Left cardiac atrium (tissue), 4 donors: ENCODE measurements at places on chromosomes 7 and 10.

DNA sequence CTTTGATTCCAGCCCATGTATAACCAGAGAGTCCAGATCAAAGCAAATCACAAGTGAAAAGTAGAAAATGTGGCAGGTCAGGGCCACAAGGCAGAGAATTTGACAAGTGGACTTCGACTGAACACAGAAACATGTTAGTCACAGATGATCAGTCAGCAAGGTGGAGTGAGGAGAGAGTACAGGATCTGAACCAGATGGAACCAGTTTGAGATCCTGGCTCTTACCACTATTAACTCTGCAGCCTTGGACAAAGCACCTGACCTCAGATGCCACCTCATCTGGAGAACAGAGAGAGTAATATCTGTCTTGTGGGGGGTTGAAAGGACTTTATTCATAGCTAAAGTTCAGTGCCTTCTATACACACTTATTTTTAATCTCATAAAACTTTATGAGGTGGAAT is 4.4 kb downstream of the MRLN start:
- no peak for DNase-seq

- DNase-seq, result no peak
These were observed 116.5 kb downstream of the CCNY start for GRCh38 chr10:35452847-35453246.

DNA sequence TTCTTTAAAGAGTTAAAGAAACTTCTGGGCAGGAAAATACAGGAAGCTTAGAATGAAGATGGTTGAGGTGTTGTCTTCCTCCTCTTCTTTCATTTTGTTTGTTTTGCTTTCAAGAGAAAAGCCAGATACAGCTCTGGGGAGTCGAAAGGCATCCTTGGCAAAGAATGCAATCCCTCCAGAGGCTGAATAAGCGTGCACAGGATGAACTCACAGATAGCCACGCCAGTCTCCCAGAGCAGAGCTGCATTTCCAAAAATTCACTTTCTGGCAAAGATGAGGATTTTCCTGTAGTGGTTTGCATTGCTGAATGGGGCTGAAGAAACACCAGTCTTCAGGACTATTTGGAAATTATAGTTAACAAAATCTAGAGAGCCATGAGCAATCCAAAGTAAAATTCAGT is 336.4 kb downstream of the NRG3 start:
- DNase-seq, result peak; percentile 28

DNA sequence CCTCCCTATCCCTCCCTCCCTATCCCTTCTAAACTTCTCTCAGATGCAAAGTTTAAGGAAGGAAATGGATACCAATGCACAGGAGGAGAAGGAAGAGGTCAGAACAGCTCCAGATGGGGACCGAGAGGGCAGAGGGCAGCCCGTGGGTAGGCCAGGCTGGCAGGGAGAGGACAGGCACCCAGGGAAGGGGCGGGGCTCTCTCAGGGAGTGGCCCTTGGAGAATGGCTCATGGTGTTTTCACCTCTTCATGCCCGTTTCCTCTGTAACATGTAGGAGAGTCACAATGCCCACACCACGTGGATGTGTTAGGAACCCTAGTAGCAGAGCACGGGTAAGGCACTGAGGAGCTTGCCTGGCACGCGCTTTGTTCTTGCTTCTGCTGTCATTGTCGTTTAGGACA is 264.5 kb downstream of the CELF2 start:
- DNase-seq, result no peak

- no peak for DNase-seq
These were observed 1235.0 kb downstream of the XPNPEP1 start for GRCh38 chr10:108688314-108688713.

- no peak for DNase-seq
These were observed 246.3 kb downstream of the CDK14 start for GRCh38 chr7:90842430-90842788.

- no peak for DNase-seq
These were observed 716.9 kb downstream of the TYW1 start for GRCh38 chr7:67713451-67714056.

DNA sequence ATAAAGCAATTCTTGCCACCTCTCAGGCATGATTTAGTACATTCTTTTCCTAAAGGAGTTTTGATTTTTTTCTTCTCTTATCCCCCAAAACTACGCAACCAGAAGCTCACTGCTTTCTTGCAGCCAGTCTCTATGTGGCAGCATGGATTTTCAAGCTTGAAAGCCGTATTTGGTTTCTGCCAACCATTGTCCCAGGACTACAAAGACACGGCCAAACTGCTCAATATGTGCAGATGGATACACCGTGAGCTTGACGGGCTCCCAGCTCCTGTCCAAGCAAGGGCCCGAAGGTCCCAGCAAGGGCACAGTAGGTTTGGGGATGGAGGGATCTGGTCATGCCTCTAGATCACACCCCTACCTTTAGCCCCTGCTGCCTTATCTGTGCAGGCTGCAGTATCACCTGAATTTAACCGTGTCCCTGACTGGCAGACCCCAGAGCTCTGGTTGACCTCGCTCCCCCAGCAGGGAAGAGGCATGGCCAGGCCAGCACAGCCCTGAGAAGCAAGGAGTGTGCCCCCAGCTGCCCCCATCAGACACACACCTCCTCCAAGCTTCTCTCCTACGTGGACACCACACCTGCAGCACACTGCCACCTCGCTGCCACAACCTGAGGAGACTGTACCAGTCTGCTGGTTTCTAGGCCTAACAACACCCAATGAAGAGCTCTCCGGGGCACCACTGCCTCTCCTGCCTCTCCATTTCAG is 86.8 kb downstream of the COBL start:
- no peak for DNase-seq

- DNase-seq, result no peak
These were observed 200.3 kb upstream of the SVIL start for GRCh38 chr10:29835055-29835454.

GRCh38 chr7:82393076-82393839 is 50.3 kb downstream of the CACNA2D1 start:
- no peak for DNase-seq

DNA sequence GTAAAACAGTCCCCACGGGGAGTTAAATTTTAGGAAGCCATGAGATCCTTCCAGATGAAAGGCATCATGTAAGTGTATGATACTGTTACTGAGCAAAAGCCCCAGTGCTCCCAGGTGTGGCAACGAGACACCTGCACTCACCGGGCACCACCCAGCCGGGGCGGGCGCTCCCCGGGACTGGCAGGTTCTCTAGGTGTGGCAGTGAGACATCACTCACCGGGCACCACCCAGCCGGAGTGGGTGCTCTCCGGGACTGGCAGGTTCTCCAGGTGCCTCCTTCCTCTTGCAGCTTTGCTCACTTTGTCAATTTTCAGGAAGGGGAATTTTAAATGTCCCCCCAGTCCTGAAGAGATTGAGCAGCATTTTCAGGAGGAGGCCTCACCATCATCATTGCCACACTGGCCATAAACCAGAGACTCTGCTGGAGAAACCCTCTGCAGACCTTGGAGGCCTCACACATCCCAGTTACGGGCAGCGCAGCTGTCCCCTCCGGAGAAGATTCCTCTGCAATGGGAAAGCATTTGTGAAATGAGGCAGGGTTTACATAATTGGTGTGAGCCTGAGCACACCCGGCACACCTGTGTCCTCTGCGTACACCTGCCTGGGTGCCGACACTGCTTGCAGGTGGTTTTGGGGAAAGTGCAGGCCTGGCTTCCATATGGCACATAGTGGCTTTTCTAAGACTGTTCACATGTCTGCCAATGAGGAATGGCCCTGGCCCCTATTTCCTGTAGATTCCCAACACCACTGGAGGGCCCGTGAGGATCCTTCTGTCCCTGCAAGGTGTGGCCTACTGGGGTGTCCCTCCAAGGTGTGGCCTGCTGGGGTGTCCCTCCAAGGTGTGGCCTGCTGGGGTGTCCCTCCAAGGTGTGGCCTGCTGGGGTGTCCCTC is 191.4 kb downstream of the EBF3 start:
- no peak for DNase-seq

- DNase-seq, result no peak
These were observed 1404.2 kb upstream of the CELF2 start for GRCh38 chr10:9613338-9614075.

DNA sequence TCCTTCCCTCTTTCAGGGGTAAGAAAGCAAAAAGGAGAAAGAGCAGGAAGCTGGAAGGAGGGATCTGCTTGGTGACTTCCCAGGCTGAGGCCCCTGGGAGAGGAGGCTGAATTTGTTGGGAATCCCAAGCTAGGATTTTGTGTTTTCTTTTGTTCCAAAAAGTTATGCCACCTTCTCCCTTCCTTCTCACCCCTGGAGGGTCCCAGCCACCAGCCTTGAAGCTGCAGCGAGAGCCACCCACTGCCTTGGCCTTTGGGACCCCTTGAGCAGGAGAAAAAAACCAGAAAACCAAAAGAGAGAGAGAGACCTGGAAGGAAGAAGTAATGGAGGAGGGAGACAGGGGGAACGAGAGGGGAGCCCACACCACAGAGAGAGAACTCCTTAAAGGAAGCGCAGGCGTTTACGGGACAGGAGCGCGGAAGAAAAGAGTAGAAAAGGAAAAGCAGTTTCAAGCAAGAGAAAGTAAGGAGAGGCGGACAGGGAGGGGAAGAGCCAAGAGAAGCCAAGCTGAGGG is 7.2 kb downstream of the VAX1 start:
- DNase-seq, result no peak

- peak; percentile 55 for DNase-seq
These were observed 15.5 kb upstream of the CRTAC1 start for GRCh38 chr10:98045785-98046389.

GRCh38 chr10:14686356-14686755 is 88.3 kb downstream of the FAM107B start:
- DNase-seq, result no peak

DNA sequence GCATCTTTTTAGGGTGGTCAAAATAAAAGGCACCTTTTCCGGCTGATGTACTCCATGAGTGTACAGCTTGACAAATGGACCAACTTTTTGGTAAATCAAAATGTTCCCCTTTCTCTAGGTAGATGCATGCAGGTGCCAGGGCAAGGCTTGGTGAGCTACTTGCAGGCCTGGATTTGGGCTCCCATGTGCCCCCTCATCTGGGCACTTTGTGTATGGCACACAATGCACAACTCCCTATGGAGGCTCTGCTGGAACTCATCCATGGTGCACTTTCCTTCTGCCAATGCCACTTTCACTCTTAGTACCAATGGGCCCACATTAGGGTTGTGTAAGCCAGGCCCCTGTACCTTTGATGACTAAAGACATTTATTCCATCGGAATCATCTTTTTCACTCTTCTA is 300.8 kb downstream of the SDHAF3 start:
- no peak for DNase-seq

- DNase-seq, result no peak
These were observed 118.1 kb downstream of the TYW1B start for GRCh38 chr7:72709909-72710308.

GRCh38 chr10:112404617-112405016 is 30.7 kb downstream of the ACSL5 start:
- no peak for DNase-seq

DNA sequence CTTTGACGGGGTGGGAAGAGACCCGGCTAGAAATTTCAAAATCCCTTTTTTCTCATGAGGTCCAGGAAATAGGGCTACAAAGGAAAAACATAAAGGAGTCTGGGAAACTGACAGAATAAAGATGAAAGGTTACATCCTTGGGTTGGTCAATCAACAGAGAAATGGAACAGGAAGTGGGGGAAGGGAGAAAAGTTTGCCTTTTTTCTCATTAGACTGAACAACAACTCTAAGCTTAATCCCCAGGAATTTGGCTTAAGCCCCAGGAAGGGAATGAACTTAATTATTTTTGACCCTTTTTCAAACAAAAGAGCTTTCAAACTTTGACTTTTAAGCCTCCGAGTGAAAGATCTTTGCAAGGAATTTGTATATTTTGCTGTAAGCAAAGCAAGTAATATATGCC is 32.7 kb downstream of the LGI1 start:
- DNase-seq, result no peak

DNA sequence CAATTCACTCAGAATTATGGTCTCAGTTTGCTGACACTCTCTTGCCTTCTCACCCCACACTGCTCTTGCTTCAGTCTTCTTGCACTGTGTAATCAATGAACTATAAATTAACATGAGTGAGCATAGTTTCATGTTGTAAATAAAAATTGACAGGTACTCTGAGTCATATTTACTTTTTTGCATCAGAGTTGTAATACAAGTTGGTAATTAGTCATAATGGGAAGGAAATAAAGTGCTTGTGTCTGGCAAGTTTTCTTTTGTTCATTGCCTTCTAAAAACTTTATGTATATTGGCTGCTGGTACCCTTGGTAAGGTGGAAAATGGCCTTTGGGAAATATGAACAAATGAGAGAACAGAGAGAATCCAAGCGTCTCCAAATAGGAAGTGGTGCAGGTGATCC is 169.3 kb upstream of the MAGI2 start:
- DNase-seq, result no peak

GRCh38 chr10:54666192-54666591 is 134.8 kb downstream of the PCDH15 start:
- no peak for DNase-seq

GRCh38 chr7:7438851-7439250 is 96.8 kb downstream of the COL28A1 start:
- DNase-seq, result no peak

DNA sequence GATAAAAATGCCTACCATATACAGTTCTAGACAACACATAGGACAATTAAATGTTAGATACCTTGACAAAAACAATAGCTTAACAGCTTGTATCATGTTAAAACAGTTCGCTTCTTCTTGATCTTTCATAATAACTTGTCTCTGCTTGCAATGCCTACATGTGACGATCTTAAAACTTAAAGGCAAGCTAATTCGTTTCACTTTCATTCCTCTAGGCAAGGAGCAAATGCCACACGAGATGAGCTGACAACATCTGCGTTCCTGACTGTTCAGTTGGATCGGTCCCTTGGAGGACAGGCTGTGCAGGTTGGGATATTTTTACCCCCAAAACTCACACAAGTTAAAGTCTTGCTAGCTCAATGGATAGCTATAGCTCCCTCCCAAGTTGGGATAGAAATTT is 51.6 kb upstream of the ARL4A start:
- no peak for DNase-seq

DNA sequence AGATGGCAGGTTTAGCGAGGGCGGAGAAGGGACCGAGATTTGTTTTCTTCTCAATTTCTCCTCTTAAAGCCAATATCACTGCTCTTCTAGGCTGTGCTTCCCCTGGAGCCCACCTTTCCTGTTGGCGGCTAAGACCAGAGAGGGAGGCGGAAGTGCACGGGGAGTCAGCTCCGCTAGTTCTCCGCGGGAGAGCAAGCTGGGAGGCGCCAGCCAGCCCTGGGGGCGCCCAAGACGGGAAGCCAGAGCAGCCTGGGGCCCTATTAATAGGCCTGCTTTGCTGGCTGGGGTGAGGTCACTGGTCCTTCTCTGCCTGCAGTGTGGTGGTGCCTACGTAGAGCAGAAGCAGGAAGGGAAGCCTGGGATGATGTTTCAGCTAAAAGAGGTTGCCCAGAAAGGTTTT is 61.6 kb downstream of the LSM5 start:
- DNase-seq, result no peak

DNA sequence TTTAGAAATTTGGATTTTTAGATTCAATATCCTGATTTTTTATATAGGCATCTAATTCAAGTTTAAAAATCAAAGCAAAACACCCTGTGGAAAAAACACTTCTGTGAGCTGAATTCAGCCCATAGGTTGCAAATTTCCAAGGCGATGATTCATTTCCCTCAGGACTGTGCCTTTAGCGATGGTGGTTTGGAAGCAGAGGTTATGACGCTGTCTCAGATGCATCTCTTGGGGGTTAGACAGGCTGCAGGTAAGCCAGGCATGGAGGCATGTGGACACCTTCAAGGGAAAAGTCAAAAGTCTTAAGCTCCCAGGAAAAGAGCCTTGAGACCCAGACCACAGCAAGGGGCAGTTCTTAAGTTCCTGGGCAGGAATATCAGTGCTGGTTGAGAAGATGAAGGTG is 9.5 kb upstream of the FRA10AC1 start:
- DNase-seq, result no peak
